ENCODE measurements at places on chromosomes 2 and 18.

- DNase-seq, result no peak
Measured at GRCh38 chr2:776487-776886, 99.3 kb upstream of the TMEM18 start.

- DNase-seq, result peak; percentile 92
Measured at GRCh38 chr2:200944467-200945394, 18.7 kb downstream of the ORC2 start.

GRCh38 chr2:188734691-188735090, 239.5 kb upstream of the COL3A1 start:
- DNase-seq, result peak; percentile 77

- DNase-seq, result no peak
Measured at GRCh38 chr2:43885132-43885632, 46.4 kb downstream of the ABCG8 start.

DNA sequence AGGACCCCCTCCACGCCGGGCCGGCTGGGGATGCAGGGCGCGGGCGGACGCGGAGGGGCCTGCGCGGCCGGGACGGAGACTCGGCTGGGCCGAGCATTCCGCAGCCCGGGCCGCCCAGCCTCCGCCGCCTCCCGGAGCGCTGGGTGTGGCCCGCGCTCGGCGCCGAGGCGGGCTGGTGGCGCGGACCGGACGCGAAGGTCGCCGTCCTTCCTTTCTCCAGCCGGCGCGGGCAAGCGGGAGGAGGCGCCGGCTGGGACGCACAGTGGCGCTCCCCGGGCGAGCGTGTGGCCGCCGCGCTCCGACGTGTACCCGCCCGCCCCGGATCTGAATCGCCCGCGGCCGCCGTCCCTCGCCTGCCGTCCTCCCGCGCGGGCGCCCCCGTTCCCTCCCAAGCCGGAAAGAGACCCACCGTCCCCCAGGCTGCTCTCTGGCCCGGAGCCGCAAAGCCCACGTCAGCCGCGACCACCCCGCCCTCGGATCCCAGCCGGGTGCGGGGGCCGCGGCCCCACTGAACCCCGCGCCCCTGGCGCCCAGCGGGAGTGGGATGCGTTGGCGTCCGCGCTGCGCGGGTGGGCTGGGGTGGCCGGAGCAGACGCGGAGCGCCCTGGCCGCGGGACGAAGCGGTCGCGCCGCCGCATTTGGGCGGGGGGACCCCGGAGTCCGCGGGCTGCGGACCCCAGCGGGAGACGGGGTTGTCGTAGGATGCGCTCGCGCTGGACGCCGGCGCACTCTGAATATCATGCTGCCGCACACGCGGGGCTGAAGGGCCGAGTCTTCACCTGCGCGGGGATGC, 634 bp downstream of the SPATS2L start:
- DNase-seq, result peak; percentile 51

GRCh38 chr2:196565106-196565765, 74.3 kb upstream of the CCDC150 start:
- DNase-seq, result no peak
